ENCODE measurements at places on chromosomes 7 and 10.

DNA sequence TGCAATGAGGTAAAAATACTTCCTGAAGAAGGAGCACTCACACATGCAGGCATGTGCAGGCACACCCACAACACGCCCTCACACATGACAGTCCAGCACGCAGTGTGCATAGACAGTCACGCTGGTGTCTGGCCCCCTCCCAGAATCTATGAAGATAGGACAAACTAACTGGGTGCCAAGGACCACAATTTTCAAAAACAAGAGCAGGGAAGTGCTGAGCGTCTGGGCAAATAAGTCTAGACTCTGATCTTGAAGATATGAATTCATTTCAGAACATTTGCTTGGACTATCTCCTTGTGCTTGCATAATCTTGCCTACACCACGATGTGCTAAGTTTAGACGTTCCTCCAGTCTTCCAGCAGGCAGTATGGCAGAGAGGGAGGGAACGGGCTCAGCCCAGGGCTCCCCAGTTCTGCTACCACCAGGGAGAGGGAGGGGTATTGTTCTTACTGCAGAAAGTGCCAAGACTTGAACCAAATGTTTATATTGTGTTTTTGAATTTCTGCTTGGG, 276.5 kb upstream of the KLF6 start:
- DNase-seq: no peak

DNA sequence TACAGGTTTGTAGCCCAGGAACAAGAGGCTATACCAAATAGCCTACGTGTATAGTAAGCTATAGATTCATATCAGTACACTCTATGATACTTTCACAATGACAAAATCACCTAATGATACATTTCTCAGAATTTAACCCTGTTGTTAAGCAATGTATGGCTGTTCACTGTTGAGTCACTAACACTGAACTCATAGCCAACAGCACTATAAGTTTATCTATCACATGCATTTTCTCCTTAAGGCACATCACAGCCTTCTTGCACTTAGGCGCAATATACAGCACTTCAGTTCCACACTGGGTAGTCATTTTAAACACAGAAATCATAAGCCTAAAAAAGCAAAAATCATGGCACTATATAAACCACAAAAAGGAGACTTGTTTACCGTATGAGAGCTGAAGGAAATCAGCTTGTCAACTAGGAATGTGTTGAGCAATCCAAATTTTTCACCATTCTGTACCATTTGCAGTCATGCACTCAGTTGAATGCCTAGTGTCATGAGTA, 45.6 kb downstream of the ZNF438 start:
- no peak for DNase-seq

DNA sequence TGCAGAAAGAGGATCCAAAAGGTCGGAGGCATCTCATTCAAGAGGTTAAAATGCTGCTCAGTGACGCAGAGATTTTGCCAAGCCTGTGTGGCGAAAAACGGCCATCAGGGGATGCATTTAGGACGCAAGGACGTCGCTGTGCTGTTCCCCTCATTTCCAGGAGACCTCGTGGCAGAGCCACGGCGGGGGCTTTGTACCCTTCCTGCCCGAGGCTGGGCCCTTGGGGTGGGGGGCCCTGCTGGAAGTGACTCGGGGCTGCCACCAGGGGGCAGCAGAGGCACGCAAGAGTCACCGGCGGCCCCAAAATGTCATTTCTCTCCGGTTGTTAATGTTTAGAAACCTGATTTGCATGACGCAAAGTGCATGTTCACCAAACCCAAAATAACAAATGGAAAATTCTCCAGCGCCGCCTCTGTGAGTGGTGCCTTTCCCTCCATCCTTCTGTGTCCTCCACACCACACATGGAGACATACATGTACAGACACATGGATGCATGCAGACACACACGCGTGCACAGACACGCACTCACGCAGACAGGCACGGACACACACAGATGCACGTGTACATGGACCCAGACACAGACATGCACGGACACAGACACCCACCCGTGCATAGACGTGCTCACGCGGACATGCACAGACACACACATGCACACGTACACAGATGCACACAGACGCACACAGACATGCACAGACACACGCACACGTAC, 51.0 kb upstream of the NKX6-2 start:
- DNase-seq: peak; percentile 54

- no peak for DNase-seq
Measured at GRCh38 chr10:1633783-1634182, 103.5 kb downstream of the ADARB2 start.

DNA sequence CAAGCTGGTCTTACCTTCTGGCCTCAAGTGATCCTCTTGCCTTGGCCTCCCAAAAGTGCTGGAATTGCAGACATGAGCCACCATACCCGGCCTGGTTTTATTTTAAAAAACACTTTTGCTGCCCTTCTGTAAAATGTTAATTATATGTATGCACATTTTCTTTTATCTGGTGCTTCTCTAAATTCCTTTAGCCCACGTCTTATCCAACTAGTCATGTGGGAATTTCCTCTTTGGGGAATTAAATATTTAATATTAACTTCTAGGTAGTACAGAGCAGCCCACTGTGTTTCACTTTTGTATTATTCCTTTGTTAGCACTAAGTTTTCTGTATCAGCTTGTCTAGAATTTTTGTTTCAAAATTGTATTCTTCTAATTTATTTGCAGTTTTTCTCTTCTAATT, 181.7 kb upstream of the KAT6B start:
- DNase-seq: no peak

DNA sequence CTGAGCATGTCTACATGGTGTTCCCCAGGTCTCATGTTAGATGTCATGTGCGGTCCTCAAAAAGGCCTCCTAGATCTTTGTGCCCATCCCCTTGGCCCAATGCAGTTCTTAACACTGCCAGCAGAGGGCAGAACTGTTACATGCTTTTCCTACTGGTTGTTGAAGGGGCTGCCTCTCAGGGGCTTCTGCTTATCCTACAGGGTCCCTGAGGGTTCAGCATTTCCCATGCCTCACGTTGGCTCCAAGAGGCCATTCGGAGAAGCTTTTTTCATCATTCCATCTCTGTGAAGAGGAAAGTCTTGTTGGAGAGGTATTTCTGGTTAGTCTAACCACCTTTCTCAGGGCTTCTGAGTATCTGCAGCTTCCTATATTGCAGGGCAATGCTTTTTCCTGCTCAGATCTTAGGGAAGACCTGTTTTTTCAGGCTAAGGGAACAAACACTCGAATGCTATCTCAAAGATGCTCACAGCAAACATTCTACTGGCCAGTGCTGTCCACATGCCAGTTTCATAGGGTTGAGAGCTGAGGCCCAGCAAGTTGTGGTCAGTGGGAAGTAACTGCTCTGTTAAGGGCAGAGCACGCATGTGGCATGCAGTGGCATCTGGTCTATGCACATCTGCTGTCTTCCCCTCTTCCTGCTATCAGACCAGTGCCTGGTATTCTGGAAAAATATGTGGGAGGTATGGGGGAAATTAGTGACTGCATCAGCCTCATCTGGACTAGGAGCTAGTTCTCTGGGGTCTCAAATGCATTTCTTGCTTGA, 31.5 kb downstream of the MBL2 start:
- DNase-seq: no peak

DNA sequence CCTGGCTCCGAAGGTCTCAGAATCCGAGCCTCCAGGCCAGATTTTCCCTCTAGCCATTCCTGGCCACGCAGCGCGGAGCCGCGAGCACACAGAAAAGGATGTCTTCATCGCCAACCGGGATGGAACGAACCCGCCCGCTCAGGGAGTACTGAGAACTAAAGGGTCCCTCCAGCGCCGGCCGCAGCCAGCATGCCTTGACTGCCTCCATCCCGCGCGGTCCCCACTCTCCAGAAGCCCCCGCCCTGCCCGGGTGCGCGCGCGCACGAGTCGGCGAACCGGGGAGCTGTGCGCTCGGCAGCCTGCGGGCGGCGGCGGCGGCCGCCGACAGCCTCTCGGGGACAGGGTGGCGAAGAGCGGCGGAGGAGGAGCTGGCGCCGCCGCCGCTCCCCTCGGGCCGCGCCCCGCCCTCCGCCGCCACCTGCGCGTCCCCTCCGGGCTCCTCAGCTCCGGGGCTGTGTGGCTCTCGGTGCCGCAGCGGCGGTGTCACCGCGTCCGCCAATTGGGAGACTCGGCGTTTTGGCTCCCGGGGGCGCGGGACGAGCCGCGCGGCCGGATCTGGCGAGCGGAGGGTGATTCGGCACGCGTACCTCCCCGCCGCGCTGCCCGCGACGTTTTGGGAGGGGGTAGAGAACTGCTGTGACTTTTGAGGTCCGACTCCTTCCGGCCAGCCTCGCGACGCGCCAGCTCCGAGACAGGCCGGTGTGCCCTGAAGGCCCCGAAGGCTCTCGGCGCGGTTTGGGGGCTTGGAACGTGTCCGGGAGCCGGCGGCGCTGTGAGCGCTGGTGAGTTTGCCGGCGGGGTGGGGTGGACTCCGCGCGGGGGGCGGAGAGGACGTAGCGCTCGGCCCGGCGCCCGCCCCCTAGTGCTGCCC, 453 bp upstream of the GALNT17 start:
- peak; percentile 60 for DNase-seq

GRCh38 chr10:113414543-113414942, 138.3 kb upstream of the HABP2 start:
- DNase-seq: no peak

- DNase-seq: no peak
Measured at GRCh38 chr7:31962246-31962645, 108.0 kb downstream of the PDE1C start.

- no peak for DNase-seq
Measured at GRCh38 chr7:49768835-49769234, 4.6 kb upstream of the VWC2 start.

DNA sequence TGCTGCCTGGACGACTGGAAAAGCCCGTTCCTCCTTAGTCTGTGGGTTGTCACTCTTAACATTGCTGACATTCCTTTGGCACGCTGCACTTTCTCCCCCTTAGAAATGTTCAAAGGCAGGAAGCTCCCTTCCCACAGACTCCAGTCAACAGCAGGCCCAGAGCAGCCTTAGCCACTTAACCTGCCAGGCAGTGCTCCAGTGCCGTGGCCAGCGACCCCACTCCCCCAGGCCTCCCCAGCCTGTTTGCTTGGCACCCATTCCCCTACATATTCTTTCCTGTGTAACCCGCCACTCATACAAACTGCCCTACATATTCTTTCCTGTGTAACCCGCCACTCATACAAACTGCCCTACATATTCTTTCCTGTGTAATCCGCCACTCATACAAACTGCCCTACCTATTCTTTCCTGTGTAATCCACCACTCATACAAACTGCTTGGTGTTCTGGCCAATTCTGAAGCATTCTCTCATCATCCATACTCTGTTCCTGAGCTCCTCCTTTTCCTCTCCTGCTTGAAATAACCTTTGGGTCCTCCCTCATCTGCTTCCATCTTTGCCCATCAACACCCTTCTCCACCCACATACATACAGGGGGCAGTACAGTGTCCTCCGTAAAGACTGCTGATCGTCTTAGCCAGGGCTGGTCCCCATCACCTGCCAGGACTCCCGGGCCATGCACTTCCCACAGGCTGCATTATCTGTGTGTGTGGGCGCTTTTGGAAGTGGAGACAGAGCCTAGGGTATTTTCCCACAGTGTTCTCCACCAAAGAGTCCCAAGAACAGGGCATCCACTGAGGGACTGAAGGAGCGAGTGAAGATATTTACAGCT, 57.3 kb downstream of the ADARB2 start:
- no peak for DNase-seq

DNA sequence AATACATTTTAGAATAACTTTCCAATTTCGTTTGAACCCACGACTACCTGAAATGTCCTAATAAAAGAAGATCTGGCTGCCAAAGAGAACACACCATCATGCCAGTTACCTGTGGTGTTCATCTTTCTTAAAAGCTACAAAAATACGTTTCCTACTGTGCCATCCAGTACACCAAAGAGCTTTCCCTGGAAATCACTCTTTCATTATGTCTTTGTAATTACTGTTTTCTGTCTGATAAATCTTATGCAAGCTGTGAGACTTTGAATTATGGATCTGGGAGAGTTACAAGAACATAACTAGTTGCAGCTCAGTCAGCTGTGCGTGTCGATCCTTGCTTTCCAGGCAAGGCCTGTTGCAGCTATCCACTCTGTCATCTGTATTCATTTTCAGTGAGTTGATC, 12.5 kb upstream of the POM121L12 start:
- no peak for DNase-seq

GRCh38 chr7:137768366-137768765, 78.4 kb downstream of the DGKI start:
- no peak for DNase-seq

DNA sequence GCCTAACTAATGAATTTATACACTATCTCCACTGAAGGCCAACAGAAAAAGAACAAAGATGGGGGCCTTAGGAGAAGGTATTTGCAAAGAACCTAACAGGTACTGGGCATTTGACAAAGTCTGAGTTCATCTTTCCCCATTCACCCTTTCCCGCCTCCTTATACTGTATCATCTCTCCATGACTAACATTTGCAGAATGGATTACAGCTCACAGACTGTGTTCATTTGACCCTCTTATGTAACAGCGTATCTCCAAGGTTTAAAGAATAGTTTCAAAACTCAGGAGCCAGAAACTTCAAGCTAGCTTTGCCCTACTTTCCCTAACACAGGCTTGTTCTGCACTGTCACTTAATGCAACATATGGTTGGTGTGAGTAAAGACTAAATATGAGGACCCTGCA, 238.7 kb upstream of the CELF2 start:
- DNase-seq: no peak

- no peak for DNase-seq
Measured at GRCh38 chr10:87761892-87762291, 56.1 kb downstream of the ATAD1 start.

- no peak for DNase-seq
Measured at GRCh38 chr7:141295367-141295895, 221.6 kb downstream of the TMEM178B start.

- DNase-seq: no peak
Measured at GRCh38 chr7:116443646-116444045, 55.9 kb upstream of the CAV2 start.

- no peak for DNase-seq
Measured at GRCh38 chr7:42285383-42285824, 48.4 kb upstream of the GLI3 start.

DNA sequence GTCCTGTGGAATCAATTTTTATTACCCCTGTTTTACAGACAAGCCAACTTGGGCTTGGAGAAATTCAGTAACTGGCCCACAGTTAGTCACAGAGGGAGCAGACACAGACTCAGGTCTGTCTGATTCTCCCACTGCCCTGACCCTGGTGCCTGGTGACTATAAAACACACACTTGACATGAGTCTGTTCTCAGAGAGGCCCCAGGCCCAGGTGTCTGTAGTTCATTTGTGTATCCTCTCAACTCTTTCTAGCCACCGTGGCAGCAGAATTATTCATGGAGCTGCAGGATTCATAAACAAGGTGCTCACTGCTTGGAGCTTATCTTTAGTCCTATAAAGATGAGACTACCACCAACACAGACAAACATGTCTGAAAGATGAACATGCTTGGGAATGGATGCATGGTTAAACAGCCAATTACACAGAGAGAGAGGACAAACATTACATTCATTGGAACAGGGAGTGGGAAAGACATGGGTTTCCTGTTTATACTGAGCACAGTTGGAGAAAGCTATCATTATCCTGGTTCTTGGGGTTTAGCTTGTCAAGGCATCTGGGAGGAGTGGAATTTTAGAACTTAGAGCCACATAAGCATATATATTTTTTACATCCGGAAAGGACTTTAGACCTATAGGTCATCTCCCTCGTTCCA, 79.1 kb upstream of the PDCD4 start:
- no peak for DNase-seq

GRCh38 chr10:58322072-58322834, 12.6 kb upstream of the UBE2D1 start:
- no peak for DNase-seq

GRCh38 chr10:60914690-60915141, 29.3 kb downstream of the RHOBTB1 start:
- no peak for DNase-seq

- peak; percentile 29 for DNase-seq
Measured at GRCh38 chr10:28722065-28722803, 44.9 kb downstream of the BAMBI start.
